C1 segment of cervical spinal cord (tissue), 14 donors: ENCODE measurements at places on chromosomes 4 and X.

DNA sequence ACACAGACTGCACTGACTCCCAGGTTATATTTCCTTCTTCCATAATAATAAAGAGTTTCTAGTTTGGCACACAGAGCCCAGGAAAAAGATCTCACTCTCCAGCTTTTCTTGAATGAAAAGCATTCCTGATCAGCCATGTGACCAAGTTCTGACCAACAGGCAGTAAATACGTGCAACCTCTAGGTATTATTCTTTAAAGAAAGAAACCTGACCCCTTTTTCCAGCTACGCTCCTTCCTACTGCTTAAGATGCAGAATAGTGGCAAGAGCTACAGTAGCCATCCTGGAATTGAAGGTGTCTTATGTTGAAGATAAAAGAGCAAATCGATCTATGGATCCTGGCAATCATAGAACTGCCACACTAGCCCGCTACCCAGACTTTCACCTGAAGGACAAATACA is 76.7 kb downstream of the LRBA start:
- no peak for DNase-seq

GRCh38 chr4:17064959-17065358 is 166.5 kb upstream of the LDB2 start:
- DNase-seq: no peak

DNA sequence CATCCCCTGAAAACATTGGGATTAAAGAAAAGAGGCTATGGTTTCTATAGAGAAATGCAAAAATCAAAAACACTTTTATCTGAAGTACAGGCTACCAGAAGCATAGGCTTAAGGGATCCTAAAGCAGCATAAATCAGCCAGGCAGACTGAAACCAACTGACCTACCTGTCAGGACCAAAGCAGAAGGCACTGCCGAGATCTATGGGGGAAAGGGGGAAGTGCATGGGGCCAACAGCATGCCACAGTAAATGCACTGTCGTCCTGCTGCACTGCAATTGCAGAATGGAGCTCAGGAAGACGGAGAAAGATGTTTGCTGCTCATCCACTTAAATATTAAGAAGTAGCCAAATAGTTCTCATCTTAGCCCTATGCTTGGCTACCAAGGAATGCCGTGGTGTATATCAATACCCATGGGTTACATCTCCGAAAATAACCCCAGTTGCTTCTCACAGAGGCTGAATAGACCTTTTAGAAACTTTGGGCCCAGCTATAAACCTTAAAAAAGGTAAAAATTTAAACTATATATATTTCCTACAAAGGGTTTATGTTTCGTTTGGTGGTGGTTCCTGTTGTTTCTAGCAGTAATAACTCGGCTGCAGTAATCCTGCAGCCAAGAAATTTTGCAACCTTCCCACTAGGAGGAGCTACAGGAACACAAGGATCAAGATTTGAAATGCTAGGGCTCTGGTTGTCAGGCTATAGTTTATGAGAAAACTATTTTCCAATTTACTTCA is 312.2 kb upstream of the DIAPH2 start:
- no peak for DNase-seq

GRCh38 chr4:153156721-153157120 is 47.5 kb upstream of the TRIM2 start:
- no peak for DNase-seq

DNA sequence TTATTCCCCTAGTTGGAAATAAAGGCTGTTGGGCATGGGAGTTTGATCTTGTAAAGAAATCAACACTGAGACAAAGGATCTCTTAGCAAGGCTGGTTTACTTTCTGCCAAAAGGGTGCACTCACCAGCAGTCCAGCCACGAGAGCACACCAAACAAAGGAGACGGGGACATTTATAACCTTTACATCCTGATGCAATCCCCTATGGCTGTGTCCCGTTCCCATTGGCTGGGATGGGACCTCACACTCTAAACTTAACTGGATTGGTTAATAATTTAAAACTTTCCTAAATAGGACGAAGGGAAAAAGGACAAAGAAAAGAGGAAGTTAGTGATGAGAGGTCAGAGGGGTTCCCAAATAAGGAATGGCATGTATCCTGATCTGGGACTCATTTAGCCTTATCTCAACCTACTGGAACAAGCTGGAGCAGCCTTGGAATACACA is 17.9 kb downstream of the METAP1 start:
- DNase-seq: no peak

DNA sequence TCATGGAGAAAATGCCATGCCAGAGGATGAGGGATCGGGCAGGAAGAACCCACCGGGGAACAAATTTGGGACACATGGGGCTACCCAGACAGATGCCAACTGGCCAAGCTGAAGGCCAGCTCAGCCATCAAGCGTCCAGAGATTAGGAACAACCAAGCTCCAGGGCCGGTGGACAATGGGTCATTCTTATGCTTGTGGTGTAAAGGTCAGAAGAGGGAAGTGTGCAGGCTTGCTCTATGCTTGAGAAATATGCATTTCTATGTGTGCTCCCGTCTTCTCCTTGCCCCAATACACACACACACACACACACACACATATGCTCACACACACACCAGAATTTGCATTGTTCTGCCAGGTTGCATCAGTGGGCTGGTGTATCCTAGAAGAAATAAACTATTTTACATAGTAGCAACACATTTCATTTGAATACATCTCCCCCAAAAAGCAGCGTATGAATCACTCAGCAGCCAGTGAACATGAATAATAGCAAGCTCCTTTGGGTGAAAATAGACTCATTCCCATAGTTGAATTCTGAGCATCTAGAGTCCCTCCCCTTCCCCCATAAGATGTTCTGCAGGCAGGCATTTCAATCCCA is 201.9 kb upstream of the PPARGC1A start:
- no peak for DNase-seq

DNA sequence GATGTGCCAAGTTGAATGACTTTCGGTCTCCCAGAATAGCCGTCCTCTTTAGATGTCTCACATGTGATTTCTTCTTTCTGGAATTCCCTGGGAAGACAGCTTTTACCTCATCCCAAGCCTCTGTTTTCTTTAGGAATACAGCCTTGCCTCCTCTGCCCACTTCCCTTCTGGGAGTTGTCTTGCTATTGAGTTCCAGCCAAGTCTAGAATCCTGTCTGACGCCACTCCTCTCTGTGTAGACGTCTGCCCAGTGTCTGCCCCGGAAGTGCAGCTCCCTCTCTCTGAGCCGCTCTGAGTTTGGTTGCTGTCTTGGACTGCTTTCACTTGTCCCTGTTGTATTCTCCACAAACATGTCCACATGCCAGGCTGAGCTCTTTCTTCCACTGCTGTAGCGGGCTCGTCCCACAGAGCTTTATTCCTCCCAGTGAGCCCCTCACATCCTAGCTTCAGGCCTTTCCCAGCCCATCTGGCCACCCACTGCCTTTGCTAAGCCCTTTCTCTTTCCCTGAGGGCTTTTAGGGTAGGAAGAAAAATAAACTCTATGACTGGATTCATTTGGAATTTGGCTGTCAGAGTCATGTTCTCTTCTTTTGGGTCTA is 9.0 kb upstream of the IGFBP7 start:
- DNase-seq: no peak

DNA sequence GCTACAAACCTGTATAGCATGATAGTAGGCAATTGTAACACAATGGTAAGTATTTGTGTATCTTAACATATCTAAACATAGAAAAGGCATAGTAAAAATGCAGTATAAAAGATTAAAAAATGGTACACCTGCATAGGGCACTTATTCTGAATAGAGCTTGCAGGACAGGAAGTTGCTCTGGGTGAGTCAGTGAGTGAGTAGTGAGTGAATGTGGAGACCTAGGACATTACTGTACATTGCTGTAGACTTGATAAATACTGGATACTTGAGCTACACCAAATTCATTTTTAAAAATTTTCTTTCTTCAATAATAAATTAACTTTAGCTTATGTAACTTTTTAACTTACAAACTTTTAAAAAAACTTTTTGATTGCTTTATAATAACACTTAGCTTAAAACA is 68.2 kb upstream of the MAML3 start:
- no peak for DNase-seq

DNA sequence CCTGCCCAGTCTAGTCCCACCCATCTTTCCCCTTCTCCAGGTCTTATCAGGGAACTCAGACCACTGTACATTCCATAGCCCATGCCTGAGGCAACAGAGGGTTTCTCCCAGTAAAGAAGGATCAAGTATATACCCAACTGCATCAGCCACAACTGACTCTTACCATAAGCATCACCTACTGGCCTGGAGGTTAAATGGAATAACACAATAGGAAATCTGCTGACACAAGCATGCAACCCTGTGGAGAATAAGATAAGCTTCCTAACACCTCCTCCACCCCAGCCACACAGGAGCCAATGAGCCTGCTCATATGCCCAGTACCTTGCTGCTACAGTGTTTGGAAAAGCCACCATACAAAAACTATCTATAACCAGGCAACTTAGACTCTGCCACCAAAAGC is 34.6 kb upstream of the PLK4 start:
- DNase-seq: no peak

- no peak for DNase-seq
Measured at GRCh38 chr4:128810331-128810870, 901 bp downstream of the JADE1 start.

- no peak for DNase-seq
Measured at GRCh38 chr4:137194670-137195069, 337.6 kb downstream of the PCDH18 start.

DNA sequence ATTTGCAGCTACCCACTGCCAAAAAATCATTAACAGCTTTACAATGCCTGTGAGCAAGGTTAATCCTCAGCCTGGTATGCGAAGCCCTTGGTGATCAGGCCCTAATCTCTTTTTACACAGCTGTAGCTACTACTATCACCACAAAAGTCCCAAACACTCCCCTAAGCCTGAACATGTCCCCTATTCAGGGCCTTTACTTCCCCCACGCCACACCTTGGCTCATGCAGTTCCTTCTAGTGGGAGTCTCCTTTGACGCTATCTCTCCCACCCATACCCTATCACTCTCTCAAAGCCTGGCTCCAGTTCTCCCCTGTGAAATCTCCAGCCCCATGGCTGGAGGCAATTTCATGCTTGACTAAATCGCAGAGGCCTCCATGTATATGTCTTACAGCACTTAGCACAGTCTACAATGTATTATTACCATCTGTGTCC is 90.6 kb upstream of the CBR4 start:
- no peak for DNase-seq

- no peak for DNase-seq
Measured at GRCh38 chr4:38870098-38870808, 2.6 kb downstream of the FAM114A1 start.

- DNase-seq: no peak
Measured at GRCh38 chr4:152903658-152904057, 32.5 kb upstream of the FHDC1 start.

GRCh38 chrX:153571534-153571908 is 27.4 kb downstream of the CCNQ start:
- DNase-seq: no peak

DNA sequence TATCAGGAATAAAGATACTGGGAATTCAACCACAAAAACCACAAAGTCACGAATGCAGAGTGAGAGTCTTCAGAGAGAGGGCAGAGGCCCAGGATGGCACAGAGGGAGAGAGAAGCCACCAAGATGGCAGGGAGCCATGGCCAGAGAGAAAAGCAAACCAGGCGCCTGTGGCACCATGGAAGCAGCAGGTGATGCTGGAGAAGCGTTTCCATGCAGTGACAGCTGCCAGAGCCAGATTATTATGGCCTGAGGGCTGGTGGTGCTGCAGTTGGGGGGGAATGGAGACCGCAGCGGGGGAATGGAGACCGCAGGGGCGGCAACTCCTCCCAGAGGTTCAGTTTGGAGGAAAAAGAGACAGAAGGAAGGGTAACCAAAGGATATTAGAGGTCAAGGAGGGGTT is 5.8 kb downstream of the TAFAZZIN start:
- DNase-seq: no peak

DNA sequence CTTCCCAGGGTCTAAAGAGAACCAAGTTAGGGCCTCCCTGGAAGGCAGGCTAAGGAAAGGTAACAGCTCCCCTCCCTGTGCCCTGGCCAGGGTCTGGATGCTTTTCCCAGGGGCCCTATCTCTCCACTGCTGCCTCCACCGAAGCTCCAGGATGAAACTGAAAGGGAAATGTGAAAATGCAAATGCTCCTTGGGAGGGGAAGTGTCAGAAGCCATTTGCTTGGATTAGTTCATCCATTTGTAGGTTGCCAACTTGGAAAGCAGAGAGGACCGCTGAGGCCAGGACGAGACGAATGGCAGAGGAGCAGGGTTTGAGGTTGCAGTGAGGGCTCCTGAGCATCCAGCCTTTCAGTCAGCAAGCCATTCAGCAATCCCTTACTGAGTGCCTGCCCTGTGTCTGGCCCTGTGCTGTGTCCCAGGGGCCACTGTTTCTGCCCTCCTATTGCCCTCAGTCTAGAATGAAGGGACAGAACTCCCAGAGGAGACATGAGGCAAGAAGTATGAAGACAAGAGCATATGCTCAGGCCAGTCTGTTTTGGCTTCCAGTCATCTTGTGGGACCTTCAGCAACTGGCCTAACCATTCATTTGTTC is 45.9 kb upstream of the PGRMC1 start:
- no peak for DNase-seq

DNA sequence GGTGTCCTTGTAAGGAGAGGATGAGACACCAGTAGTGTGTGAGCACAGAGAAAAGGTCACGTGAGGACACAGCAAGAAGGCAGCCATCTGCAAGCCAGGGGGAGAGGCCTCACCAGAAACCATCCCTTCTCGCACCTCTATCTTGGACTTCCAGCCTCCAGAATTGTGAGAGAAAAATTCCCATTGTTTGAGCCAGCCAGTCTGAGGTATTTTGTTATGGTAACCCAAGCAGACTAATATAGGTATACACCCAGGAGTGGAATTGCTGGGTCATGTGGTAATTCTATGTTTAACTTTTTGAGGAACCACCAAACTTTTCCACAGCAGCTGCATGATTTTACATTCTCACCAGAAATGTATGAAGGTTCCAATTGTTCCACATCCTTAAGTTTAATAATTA is 25.6 kb downstream of the ZDHHC9 start:
- DNase-seq: no peak

GRCh38 chr4:39044956-39045826 is 13.0 kb upstream of the TMEM156 start:
- DNase-seq: peak; percentile 81

- peak; percentile 69 for DNase-seq
Measured at GRCh38 chr4:7160439-7160838, 31.9 kb upstream of the SORCS2 start.

DNA sequence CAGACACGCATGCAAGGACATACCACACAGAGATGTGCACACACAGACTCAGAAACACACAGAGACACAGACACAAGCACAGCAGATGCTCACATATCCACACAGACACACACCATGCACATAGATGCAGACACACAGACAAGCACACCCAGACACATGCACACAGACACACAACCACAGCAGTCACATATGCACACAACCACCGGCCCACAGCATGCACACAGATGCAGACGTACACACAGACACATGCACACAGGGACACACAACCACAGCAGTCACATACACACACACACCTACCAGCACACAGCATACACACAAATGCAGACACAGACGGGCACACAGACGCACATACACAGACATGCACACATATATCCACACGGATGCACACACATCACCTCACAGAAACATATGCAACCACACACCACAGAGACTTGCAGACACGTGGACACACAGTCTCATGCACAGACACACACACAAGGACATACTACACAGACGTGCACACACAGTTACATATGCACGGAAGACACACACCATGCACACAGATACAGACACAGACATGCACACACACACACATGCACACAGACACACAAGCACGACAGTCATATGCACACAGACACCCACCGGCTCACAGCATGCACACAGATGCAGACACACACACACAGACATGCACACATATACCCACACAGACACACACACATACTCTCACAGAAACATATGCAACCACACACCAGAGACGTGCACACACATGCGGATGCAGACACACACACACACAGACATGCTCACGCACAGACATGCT is 25.2 kb upstream of the SLC25A6 start:
- no peak for DNase-seq

GRCh38 chr4:57093845-57094831 is 16.0 kb downstream of the IGFBP7 start:
- no peak for DNase-seq
